ENCODE measurements at places on chromosomes 2 and 18. TPM values are rescaled to one million over a fixed set of nuclear protein-coding genes. Genes with fewer than 3 reads are reported as not detected.
A peak's percentile ranks its signal among the peaks of the same experiment; 100 is the strongest.

GRCh38 chr18:3157086-3157485 is 62.7 kb downstream of the MYOM1 start:
- H3K4me1 ChIP-seq = no peaks in the 10 kb centered on the region
- no peak for DNase-seq
- H3K27me3 ChIP-seq = no peaks in the 10 kb centered on the region

- no peak for DNase-seq
- no peak overlapping the region for H3K27ac ChIP-seq
- H3K36me3 ChIP-seq = no peaks in the 10 kb centered on the region
- no peak overlapping the region for H3K4me3 ChIP-seq
- no peaks in the 10 kb centered on the region for H3K4me1 ChIP-seq
- no peaks in the 10 kb centered on the region for H3K27me3 ChIP-seq
Observed at GRCh38 chr2:138423745-138424144, 77.8 kb upstream of the SPOPL start.

DNA sequence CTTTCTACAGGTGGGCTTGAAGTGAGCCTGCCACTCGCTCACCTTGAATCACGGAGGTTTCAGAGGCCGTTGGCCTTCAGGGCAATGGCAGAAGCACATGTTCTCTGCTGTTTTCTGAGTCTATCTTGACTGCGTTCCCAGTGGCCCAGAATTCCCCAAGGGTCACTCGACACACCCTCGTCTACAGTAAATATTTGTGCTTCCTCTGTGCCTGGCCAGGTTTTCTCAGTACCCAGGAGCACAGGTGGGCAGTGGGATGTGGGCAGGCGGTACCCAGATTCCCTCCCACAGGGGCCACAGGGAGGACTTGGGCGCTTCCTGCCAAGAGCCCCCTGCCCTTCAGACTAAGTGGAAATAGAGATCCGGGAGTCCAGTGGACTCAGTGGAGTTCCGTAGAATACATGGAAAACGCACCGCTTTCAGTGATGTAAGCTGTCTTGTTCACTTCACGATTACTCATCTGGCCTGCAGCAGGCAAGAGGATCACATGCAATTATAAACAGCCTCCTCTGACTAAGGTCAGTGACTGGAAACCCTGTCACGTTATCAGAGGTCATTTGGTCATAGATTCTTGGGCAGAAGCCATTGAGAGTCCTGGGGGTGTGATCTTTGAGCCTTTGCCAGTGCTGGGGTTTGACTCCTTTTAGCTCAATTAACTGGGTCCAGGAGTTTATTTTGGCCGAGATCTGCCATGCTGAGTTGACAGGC is 179.8 kb downstream of the NEDD4L start:
- H3K27me3 ChIP-seq = peaks cover 11% of the 10 kb centered on the region
- H3K36me3 ChIP-seq = no peaks in the 10 kb centered on the region
- no peak for DNase-seq
- H3K4me1 ChIP-seq = no peaks in the 10 kb centered on the region
- no peak overlapping the region for H3K4me3 ChIP-seq

DNA sequence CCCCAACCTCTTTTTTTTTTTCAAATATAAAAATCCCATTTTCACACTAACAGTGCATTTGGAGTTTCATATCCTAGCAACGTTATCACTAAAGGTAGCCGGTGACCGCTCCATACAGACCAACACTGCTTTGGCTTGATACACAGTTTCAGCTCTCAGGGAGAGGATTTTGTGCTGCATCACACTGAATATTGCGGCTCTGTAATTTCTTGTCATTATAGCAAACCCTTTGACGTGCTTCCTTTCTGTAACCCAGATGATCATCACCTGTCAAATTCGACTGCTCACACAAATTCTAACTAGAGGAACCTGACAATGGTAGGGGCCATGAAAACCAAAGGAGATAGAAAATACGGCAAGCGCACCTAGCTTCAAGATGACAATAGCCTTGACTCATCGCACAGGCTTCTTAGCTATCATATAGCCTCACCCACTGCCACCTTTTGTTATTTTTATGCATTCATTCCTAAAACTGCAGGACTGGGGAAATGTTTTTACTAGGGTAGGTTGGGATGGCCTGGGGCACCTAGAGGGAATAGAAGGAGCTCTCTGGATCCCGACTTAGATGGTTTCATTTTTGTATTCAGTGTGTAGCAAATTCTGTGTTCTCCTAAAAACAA is 582.9 kb upstream of the PIK3C3 start:
- no peak overlapping the region for H3K27ac ChIP-seq
- no peaks in the 10 kb centered on the region for H3K27me3 ChIP-seq
- H3K4me1 ChIP-seq = no peaks in the 10 kb centered on the region
- H3K4me3 ChIP-seq = no peak overlapping the region
- no peaks in the 10 kb centered on the region for H3K36me3 ChIP-seq
- no peak for DNase-seq

- H3K27ac ChIP-seq = no peak overlapping the region
- H3K4me1 ChIP-seq = peaks cover 2% of the 10 kb centered on the region
- H3K27me3 ChIP-seq = peaks cover 51% of the 10 kb centered on the region
- H3K36me3 ChIP-seq = no peaks in the 10 kb centered on the region
- no peak for DNase-seq
Observed at GRCh38 chr2:136766073-136766404, 694 bp downstream of the THSD7B start.

- H3K36me3 ChIP-seq = no peaks in the 10 kb centered on the region
- no peak for DNase-seq
- H3K27me3 ChIP-seq = peaks cover 54% of the 10 kb centered on the region
- H3K27ac ChIP-seq = no peak overlapping the region
- H3K4me3 ChIP-seq = no peak overlapping the region
- peaks cover 12% of the 10 kb centered on the region for H3K4me1 ChIP-seq
Observed at GRCh38 chr2:212537726-212538304, 787 bp downstream of the ERBB4 start.

GRCh38 chr2:158969715-158970240 is 1.3 kb downstream of the TANC1 start:
- no peak for DNase-seq
- H3K36me3 ChIP-seq = no peaks in the 10 kb centered on the region
- peak overlapping the region; percentile 65 for H3K4me3 ChIP-seq
- peaks cover 18% of the 10 kb centered on the region for H3K4me1 ChIP-seq

- DNase-seq = no peak
- H3K27me3 ChIP-seq = peaks cover 22% of the 10 kb centered on the region
- no peaks in the 10 kb centered on the region for H3K4me1 ChIP-seq
- H3K4me3 ChIP-seq = no peak overlapping the region
- no peak overlapping the region for H3K27ac ChIP-seq
Observed at GRCh38 chr2:75614162-75614651, 32.4 kb upstream of the MRPL19 start.

GRCh38 chr2:96264656-96265348 is 995 bp downstream of the TMEM127 start:
- no peaks in the 10 kb centered on the region for H3K27me3 ChIP-seq
- DNase-seq = peak; percentile 47
- H3K4me3 ChIP-seq = peak overlapping the region; percentile 99
- peak overlapping the region; percentile 51 for H3K27ac ChIP-seq
- peaks cover 59% of the 10 kb centered on the region for H3K4me1 ChIP-seq

DNA sequence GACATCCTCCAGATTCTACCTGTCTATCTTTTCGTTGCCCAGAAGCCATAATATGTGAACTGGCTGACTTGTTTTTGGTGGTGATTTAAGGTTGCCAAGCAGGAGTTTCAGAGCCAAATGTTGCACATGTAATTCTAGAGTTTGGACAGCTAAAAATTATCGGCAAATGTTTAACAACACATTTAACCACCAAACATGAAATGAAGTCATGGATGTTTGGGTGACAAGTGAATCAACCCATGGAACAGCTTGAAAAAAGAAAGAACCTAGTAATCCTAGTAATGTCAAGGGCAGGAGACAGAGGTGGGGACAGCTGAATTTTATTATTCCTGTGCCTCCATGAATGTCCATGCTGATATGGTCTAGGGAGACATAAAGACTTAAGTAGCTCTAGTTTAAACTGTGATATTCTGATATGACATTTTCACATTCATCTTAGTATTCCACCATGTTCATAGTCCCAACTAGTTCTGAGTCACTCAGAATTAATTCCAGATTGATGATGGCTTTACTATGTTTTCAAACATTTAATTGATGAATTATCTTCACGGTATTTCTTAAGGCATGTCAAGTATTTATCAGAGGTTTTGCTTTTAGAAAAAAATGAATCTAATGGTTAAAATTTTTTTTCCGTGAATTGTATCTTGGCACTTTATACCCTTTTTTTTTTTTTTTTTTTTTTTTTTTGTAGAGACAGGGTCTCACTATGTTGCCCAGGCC is 101.7 kb downstream of the SOCS6 start:
- no peak overlapping the region for H3K4me3 ChIP-seq
- H3K4me1 ChIP-seq = no peaks in the 10 kb centered on the region
- H3K27me3 ChIP-seq = no peaks in the 10 kb centered on the region
- no peaks in the 10 kb centered on the region for H3K36me3 ChIP-seq

DNA sequence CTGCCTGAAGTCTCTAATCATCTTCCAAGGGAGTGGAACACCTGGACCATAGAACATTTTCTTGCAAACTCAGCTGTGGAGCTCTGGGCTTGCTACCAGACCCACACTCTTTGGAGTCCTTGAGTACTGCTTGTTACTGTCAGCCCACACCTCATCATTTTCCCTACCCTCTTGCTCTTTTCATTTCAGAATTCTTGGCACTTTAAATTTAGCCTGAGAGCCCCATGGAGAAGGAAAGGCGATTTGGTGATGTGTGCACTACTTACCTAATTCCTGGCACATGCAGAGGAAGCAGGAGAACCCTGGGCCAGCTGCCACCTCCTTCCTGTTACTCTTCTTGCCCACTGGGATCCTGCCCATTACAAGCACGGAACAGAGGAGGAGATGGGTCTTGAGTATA is 31.7 kb downstream of the TMEM178A start:
- no peak overlapping the region for H3K4me3 ChIP-seq
- H3K4me1 ChIP-seq = no peaks in the 10 kb centered on the region
- H3K36me3 ChIP-seq = peaks cover 5% of the 10 kb centered on the region
- DNase-seq = no peak
- H3K27ac ChIP-seq = no peak overlapping the region

- H3K4me3 ChIP-seq = peak overlapping the region; percentile 85
- DNase-seq = no peak
- H3K4me1 ChIP-seq = peaks cover 9% of the 10 kb centered on the region
- no peak overlapping the region for H3K27ac ChIP-seq
- H3K27me3 ChIP-seq = no peaks in the 10 kb centered on the region
- H3K36me3 ChIP-seq = no peaks in the 10 kb centered on the region
Observed at GRCh38 chr2:129876541-129876940, 102.9 kb upstream of the RAB6C start.

DNA sequence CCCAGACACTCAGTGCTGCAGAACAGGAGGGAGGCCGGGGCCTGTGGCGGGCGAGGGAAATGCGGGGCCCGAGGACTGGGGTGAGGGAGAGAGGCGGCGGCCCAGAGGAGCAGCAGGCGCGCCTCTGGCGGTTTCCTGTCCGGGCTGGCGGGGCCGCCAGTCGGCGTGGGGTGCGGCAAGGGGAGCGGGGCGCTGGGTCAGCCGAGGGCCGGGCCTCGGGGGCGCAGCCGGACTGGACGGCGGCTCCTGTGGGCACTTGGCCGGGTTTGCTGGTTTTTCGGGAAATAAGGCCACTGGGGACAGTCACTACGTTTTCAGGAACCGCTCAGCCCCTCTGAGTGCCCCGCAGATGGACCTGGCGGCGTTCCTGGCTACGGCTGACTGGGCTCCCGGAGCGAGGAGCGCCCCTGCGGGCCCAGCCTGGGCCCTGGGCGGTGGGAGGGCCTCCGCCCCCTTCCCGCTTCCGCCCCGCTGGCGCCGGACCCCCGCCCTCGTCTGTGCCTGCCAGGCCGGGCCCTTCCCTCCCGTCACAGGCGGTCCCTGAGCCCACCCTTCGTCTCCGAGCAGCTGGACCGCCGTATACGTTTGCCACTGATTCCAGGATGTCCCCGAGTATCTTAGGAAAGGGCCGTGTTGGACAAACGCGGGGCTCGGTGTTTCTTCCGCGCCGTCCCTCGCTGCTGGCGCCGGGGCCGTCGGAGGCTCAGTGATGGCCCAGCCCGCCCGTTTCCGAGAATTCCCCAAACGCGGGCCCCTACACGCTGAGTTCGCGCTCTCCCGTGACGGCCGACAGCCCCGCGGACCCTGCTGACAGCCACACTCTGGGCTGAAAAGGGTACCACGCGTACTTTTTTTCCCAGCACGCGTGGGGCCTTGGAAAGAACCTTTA is 84.6 kb downstream of the FAM210A start:
- H3K27ac ChIP-seq = no peak overlapping the region
- H3K4me1 ChIP-seq = no peaks in the 10 kb centered on the region
- DNase-seq = no peak

DNA sequence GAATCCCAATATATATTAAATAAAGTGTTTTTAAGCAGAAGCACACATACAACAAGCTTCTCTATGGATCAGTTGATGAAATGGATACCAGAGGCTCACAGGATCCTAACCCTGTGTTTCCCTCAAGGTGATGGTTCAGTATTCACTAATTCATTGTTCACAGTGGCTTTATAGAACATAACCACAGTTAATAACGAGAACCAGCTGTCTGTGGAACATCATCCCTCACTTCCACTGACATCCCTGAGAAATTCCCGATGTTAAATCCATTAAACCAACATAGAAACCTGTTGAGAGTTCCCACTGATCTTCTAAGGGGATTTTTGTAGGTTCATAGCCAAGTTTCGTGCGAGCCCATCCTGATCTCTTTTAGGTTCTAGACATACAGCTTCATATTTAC is 29.0 kb downstream of the CCDC195 start:
- H3K27me3 ChIP-seq = peaks cover 5% of the 10 kb centered on the region
- no peaks in the 10 kb centered on the region for H3K4me1 ChIP-seq
- H3K27ac ChIP-seq = no peak overlapping the region

DNA sequence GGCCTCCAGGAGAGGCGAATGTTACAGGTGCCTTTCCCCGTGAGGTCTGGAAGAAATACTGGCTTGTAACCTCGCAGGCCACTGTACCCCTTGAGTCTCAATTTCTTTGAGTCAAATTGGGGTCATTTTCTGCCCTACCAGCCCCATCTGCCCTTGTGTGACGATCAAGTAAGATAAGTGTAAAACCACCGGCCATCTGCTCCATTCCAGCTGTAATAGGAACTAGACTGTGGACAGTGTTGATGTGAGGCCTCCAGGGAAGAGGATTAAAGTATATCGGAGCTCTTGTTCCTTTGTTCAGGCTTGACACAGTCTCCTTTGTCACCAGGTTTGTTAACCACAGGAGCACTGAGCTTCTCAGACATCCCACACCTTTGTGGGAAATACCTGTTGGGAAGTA is 65.6 kb downstream of the MRPS9 start:
- no peak for DNase-seq
- H3K4me1 ChIP-seq = peaks cover 2% of the 10 kb centered on the region
- no peak overlapping the region for H3K27ac ChIP-seq
- H3K27me3 ChIP-seq = no peaks in the 10 kb centered on the region
- H3K4me3 ChIP-seq = no peak overlapping the region

DNA sequence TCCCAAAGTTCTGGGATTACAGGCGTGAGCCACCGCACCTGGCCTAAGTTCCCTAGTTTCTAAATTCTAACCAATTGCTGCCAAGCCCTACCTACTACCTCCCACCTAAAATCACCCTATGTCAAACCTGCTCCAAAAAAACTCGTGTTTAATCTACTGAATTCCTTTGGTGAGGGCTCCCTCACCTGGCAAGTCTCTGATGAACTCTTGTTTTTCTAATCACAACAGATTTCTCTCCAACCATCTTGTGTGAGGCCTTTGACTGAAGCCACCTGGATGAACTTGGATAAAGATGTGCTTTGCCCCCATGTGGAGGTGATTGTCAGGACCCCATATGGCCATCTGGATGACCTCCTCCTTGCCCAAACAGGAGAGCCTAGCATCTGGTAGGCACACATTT is 17.4 kb upstream of the SLC35G4 start:
- H3K27me3 ChIP-seq = peaks cover 30% of the 10 kb centered on the region
- H3K36me3 ChIP-seq = no peaks in the 10 kb centered on the region
- no peak overlapping the region for H3K4me3 ChIP-seq
- DNase-seq = no peak
- no peak overlapping the region for H3K27ac ChIP-seq

GBX2 gene
- total RNA-seq = not detected

KATNAL2 gene
- 0.55 TPM for total RNA-seq

NAB1 gene
- total RNA-seq = 21.7 TPM

CENPO gene
- total RNA-seq = 42.9 TPM

VIT gene
- total RNA-seq = not detected

All from activated CD4-positive, alpha-beta memory T cell treated with anti-CD3 and anti-CD28 coated beads, Interleukin-2, amount 10 ng/mL, durations not matched to agents 7 days and 5 days (primary cell).